Tibial artery (tissue), 4 donors: ENCODE measurements at places on chromosomes 5 and 9.

DNA sequence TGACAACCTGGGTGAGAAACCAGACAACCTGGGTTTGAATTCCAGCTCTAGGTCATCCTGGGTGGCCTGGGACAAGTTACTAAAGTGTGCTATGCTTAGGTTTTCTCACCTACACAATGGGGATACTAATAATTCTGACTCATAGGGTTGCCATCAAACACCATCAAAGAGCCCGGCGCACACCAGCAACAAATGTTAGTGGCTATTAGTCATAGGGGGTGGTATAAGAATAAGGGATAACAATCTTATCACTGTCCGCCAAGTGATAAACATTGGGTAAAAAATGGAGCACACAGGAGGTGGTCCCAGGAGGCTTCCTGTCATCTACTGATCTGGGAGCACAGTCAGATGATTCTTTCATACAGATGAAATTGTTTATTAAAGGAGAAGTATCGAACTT, 61.4 kb upstream of the AFAP1L1 start:
- no peak for DNase-seq

- no peak for DNase-seq
Measured at GRCh38 chr5:56706504-56706903, 108.8 kb upstream of the MAP3K1 start.

DNA sequence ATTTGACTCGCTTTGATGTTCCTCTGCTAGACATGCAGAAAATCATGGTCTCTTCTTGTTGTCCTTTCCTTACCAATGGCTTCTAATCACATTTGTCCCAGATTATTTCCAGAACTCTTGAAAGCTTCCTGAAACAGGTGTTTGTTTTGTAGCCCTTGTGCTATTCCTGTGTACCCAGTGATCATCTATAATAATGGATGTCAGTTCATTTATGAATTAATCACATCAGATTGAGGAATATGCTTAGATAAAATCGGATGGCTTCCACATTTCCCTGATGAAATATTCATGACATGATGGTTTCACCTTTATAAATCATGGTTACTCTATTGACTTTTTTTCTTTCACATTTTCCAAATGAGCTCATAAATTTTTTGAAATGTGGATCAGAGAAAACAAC, 359.0 kb upstream of the DMAC1 start:
- no peak for DNase-seq

GRCh38 chr9:86282979-86283535, 719 bp upstream of the ISCA1 start:
- no peak for DNase-seq

DNA sequence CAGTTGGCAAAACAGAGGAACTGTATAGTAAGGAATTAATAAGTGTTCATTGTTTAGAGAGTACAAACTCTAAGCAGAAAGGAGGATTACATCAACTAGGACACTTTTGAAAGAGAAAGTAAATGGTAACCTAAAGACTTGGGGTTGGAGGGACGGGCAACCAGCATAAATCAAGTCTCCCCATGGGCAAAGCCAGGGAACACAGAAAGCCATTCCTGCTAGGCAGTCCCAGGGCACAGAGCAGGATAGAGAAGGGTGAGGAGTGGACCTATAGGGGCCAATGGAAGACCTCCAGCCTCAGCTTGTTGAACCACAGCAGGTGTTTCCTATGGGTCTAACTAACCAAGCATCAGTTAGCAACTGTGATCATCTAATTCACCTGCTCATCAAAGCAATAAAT, 9.2 kb upstream of the ERAP1 start:
- DNase-seq, result no peak

DNA sequence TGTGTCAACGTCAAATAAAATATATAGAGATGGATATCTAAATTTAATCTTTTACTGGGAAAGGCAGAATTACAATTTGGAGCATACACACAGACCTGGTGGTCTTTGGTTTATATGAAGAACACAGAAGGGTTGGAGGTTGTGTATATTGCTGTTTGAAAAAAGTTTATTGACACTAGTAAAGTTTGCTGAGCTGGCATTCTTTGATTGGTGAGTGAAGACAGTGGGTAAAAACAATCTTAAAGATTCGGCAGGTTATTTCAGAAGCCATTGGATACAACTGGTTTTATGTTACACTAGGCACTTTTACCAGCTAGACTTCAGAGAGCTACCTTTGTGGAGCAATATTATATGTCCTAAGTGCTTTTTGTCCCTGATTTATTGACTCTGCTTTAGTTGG, 27.2 kb downstream of the IZUMO3 start:
- no peak for DNase-seq

- no peak for DNase-seq
Measured at GRCh38 chr9:108783731-108784495, 71.9 kb downstream of the ACTL7B start.

- DNase-seq, result peak; percentile 45
Measured at GRCh38 chr9:136765041-136765440, 723 bp upstream of the LCN15 start.

DNA sequence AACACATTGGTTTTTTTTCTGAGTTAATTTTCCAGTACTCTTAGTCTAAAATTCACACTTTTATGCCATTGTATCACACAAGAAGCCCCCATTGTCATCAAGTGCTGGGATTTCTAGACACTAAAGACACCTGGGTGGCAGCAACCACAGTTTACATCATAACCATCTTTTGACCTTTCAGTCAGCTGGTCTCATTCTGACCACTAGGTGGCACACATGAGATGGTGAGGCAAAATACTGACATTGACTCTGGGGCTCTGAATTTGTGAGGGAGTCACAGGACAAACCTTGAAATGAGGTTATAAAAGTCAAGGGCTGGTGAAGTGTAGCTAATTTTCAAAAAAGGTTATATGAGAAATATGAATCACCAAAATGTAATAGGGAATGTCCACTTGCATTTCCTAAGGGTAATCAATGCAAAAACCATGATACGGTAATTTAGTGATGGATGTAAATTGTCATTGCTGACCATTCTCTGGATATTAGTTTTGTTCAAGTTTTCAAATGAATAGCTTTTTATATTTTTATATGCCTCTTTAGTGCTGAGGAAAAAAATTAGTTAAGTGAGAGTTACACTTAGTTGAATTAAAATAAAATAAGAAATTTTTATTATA, 229.4 kb downstream of the DMAC1 start:
- peak; percentile 61 for DNase-seq

DNA sequence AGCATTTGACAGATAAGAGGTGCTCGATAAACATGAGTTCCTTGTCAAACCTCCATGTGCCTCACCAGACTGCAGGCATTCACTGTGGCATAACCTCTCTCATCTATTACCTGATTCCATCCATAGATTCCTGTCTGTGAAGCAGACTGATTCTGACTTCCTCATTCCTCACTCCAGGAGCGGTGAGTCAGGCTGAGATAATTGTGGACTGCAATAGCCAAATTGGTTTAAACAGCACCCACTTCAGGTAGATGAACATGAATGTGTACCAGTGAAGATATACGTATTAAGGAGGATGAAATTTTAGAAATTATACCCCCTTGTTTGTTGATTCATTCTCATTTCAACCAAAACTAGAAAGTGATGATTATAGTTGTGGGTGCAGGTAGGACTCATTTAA, 391.2 kb downstream of the HINT1 start:
- DNase-seq, result no peak

DNA sequence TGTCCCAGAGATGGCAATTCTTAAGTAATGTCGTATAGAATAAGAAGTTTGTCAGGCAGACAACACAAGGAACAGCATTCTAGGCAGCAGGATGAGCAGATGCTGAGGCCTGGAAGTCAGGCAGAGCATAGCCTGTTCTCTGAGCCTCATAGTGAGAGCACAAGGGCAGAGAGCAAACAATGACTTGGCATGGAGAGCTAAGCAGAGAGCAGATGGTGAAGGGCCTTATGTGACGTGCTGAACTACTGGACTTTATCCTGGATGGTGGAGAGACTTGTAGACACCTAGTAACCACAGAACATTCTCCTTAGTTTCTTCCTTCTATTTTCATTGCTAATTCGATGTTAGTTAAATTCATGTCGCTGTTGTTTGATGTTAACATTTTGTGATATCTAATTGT, 60.1 kb downstream of the KCTD16 start:
- DNase-seq, result no peak

GRCh38 chr5:3195994-3196393, 399.6 kb upstream of the IRX1 start:
- no peak for DNase-seq

- peak; percentile 92 for DNase-seq
Measured at GRCh38 chr9:33044162-33044673, 19.1 kb downstream of the DNAJA1 start.

- no peak for DNase-seq
Measured at GRCh38 chr5:32030222-32030621, 143.9 kb downstream of the GOLPH3 start.

DNA sequence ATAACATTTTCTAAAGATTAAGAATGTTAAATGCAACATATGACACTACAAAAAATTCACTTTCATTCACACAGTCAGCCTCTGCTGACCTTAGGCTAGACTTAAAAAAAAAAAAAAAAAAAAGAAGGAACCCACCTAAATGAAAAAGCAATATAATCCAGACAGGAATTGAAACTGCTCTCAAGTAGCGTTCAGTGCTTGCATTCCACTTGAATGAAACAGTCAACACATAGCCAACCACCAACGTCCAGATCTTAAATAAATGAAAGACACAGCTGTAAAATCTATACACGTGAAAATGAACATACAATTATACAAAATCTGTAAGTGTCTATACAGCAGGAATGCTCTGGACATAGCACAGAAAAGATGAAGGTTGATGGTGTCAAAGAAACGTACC, 11.4 kb downstream of the TMEM245 start:
- DNase-seq, result no peak

DNA sequence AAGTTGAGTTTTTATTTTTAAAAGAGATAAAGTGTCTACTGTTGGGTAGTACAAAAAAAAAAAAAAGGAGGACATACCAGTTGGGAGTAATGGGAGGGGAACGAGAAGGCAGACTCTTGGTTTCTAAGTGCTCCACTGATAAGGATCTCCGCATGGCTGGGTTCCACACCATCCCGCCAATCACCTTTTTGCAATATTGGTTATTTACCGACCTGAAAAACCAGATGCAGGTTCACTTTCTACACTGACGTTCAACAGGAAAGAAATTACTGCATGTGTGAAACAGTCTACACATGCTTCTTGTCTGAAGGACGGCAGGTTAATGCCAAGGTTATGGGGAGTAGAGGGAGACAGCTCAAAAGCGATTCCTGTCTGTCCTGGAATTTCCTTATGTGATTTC, 75.5 kb downstream of the PTPN3 start:
- no peak for DNase-seq

DNA sequence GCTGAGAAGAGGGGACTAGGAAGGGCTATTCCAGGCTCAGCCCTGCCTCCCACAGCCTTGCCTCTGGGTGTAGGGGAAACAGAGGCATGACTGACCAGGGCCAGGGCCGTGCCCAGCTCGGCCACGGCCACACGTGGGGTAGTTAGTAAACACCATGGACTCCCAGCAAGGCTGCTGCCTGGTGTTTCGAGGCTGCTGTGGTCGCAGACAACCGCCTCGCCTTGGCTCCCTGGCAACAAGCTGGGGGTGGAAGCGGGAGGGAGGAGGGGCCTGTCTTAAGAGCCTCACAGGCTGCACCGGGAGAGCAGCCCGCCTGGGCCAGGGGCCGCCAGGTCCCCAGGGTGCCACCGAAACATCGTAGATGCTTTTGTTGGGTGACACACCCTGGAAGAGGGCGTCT, 90.2 kb upstream of the CACNA1B start:
- no peak for DNase-seq

DNA sequence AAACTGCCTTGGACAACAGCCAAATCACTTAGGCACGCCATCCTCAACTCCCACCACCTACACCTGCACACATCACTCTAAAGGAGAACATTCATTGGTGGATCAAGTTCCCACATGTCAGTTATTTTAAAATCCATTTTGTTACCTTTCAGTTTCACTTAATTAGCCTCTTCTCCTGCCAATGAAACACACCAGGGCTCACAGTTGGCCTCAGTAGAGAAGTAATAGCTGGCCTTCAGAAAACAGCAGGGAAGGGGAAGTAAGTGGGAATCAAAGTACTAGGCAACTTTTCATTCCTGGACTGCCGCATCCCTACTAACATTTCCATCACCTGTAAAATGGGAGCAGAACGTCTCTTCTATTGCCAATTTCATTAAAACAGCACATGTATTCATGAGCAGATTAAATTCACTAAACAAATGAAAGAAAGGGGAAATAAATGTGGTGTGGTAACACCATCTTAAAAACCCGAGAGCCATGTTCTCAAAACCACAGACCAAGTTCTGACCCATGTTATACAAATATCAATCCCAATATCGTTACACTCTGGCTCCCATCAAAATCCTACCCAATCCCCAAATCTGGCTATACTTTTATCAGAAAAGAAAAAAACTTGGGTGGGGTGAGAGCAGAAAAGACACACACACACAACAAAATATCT, 1.7 kb downstream of the SIL1 start:
- DNase-seq, result no peak

DNA sequence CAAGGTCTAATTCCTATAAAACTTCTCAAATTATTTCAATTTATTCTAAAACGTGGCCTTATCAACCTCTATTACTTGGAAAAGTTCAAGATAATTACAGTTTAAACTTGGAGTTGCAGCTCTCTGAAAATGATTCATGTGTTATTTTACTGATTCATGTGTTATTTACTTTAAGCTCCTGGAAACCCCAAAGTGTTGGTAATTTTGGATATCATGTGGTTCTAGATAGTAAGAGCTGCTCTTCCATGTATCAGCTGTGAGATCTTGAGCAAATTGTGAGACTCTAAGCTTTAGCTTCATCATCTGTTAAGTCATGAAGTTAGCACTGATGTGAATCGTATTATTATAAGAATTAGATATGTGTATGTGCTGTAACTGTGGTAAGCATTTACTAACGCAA, 749.2 kb downstream of the TLE4 start:
- DNase-seq, result no peak

GRCh38 chr9:133263557-133263956, 11.4 kb downstream of the ABO start:
- DNase-seq, result no peak

DNA sequence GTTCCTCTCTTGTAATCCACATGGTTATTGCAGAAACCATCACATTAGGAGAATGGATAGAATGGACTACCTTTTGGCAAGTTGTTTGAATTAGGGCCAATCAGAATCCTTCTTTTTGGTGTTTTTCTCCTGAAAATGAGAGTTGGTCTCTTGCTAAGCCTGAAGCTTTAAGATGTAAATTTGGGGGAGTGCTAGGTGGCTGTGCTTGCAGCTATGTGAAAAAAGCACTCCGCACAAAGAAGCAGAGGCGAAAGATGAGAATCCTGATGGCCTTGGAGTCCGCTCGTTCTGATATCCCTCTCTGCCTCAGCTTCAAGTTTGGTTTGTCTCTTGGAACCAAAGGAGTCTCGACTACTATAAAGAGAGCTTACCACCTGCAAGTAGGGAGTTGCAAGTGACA, 63.6 kb downstream of the INIP start:
- DNase-seq, result no peak

DNA sequence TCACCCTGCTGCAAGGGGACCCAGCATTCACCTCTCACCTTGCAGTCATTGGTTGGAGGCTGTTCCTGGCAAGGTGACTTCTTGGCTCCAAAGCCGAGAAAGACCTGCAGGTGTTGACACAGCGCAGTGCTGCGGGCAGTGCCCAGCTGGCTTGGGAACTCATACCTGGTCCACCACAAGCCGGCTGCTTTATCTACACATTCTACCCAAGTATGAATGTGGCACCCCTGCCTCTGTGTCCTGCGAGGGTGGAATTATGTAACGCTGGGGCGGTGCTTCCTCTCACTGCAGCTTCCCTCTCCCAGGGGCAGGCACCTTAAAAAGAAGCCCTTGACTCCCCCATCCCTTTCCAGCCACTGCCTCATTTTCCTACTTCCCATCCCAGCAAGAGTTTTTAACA, 2.5 kb upstream of the ZMYND19 start:
- no peak for DNase-seq
